ENCODE measurements at places on chromosomes 7 and 10.
A peak's percentile ranks its signal among the peaks of the same experiment; 100 is the strongest.

DNA sequence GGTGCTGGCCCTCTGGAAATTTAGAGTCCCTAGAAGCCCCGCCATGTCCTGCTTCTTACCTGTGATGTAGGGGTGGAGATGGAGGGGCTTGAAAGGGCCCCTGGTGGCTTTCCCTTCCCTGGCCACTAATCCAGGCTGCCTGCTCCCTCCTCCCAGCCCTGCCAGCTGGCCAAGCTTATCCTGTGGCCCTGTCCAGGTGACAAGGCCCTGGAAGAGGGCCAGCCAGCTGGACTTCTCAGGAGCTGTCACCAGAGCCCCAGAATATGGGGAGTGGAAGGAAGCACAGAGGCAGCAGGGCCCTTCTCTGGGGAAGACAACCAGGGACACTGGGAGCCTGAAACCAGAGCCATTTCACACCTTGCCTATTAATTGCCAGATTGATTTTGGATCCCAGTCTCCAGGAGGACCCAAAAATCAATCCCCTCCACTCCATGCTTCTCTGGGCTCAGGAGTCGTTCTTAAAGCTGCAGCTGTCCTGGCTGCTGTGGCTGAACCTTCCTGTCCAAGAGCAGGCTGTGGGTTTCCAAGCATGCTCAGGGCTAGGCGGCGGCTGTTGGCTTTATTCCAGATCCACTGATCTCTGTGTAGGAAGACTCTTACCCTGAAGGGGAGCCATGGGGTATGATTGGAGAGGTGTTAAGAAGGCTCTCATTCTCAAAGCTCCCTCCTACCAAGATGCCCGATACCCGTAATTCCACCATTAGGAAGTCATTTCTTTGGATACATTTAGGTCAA lies 52.6 kb upstream of the PCBD1 start:
- no peak for DNase-seq

DNA sequence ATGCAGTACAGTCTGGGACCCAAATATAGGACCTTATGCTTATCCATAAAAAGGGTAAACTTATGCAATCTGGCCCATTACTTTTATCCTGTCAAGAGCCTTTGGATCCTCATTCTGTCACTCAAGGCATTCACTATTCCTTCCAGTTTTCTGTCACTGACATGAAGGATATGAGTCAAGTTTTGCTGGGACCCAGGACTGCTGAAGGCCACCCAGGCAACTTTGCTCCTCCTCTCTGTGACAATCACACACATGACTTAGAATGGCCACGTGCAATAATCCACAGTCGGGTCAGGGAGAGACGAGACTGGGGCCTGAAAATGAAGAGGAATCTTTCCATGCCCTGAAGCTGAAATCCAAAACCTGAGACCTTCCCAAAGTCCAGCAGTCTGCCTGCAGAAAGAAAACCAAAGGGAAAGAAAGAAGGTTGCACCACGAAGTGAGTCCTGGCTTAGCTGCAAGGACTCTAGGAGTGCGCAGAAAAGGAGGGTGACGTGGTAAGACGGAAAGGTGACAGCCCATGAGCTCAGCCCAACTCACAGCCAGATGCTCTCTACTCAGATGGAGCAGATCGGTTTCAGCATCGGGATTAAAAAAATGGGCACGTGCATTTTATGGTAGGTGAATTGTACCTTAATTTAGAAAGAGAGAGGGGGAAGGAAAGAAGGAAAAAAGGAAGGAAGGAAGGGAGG lies 67.2 kb downstream of the VOPP1 start:
- no peak for DNase-seq

- DNase-seq = no peak
Observed at GRCh38 chr10:124657806-124658205, 86.4 kb downstream of the FAM53B start.

DNA sequence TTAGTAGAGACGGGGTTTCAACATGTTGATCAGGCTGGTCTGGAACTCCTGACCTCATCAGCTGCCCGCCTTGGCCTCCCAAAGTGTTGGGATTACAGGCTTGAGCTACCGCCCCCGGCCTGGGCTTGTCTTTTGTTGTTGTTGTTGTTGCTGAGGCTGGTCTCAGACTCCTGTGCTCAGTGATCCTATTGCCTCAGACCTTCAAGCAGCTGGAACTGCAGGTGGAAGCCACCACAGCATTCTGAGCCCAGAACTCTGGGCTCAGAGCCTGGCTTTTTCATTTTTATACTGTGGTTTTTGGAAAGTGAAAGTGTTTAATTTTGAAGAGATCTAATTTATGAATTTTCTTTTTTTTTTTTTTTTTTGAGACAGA lies 16.2 kb upstream of the DNAJB6 start:
- no peak for DNase-seq

DNA sequence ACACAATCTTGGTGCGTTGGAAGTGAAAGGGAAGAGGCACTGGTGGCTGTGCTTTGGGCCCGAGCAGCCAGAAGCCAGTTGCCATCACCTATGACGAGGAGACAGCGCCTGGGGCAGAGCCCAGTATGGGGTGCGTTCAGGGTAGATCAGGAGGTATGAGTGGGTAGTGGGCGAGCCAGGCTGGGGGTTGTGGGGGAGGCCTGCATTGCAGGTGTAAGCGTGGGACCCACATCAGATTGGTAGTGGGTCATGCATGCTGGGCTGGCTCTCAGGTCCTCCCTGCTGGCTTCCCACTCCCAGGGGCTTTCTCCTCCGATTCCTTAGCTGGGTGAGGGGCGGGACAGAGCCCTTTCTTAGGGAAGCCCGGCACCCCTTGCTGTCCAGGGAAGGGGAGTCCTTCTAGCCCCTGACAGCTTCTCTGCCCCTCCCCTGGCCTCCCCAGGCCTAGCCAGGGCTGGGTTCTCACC lies 445 bp upstream of the PVRIG start:
- DNase-seq = no peak

- DNase-seq = peak; percentile 55
Observed at GRCh38 chr10:45000752-45001380, at the start of gene ZNF22. ZNF22 (plus strand) TSS chr10:45000923; CDS start chr10:45003369, 2,446 bp downstream.

DNA sequence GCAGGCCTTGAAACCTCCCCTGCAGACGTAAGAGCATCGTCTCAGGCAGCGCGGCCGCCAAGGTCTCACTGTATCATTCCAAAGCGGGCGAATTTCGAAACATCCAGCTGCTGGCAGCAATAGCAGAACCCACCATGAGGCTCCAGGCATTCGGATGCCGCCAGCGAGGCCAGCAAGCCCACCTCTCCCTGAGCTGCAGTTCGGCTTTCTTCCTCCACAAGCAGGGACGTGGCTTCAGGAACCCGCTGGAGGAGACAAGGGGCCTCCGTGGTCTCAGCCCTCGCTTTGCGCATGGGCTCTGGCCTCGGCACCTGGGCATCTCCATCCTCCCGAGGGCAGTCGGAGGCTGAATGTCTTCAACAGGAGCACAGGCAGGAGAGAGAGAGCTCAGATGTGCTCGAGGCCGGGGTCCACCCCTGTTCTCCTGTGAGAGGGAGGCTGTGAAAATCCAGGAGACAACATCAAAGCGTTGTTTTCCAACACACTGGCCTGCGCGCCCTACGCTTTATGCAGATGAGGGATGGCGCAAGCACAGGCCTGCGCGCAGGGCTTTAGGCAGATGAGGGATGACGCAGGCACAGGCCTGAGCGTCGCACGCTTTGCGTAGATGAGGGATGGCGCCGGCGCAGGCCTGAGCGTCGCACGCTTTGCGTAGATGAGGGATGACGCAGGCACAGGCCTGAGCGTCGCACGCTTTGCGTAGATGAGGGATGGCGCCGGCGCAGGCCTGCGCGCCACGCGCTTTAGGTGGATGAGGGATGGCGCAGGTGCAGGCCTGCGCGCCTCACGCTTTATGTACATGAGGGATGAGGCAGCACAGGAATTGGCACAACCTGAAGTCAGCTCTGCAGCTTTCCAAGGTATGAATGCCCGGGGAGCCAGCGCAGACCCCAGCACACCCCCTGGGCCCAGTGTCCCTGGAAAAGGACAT lies 103.2 kb downstream of the WDR37 start:
- no peak for DNase-seq

DNA sequence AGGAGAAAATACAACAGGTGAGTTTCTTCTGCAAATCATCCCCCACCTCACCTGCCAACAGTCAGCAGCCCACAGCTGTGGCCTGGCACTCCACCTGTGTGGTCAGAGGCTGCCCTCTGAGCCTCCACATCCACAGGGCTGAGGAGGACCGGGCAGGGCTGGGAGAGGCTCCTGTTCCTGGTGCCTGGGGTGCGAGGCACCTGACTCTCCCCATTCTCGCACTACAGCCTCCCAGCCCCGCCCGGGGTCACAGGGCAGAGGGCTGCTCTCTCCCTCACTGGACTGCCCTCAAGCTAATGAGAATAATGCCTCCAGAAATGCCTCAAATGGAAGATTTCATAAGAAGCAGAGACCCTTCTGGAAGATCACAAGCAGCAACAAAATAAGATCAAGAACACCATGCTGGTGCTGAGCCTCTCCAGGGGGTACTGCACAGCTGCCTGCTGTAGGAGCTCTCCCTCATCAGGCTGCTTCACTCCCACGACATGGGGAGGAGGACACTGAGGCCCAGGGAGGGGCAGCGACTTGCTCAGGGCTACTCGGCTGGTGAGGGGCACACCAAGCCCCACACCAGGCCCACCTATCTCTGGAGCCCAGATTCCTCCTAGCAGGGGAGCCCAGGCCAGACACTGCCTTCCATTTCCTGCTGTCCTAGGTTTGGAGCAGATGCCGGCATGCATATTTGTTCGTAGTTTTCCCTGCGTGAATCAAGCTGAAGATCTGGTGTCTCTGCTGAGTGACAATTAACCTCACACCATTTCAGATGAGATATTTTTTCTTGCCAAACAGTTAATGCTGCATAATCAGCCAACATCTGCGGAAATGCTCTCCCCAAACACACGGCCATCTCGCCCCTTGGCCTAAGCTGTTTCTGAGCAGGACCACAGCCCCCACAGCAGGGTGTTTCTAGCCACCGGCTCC lies 76.5 kb downstream of the FAM53B start:
- DNase-seq = no peak

- DNase-seq = no peak
Observed at GRCh38 chr7:129513546-129513945, 11.2 kb downstream of the SMKR1 start.

- DNase-seq = no peak
Observed at GRCh38 chr7:43553999-43554398, 28.9 kb upstream of the STK17A start.

DNA sequence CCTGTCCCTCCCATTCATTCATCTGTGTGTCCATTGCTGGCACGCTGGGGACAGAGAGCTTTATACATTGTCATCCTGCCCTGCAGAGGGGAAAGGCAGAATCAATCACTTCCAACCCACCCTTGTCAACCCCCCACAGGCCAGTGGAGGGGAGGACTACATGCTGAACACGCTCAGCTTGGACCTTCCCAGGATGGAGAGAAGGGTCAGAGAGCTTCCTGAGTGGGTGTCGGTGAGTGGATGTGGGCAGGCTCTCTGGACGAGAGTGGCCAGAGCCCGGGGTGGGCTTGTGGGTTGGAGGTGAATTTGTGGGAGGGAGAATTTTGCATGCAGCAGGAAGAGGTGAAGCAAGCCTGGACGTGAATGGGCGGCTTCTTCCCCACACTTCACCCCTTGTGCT lies 93.9 kb downstream of the DNAJB6 start:
- DNase-seq = no peak

DNA sequence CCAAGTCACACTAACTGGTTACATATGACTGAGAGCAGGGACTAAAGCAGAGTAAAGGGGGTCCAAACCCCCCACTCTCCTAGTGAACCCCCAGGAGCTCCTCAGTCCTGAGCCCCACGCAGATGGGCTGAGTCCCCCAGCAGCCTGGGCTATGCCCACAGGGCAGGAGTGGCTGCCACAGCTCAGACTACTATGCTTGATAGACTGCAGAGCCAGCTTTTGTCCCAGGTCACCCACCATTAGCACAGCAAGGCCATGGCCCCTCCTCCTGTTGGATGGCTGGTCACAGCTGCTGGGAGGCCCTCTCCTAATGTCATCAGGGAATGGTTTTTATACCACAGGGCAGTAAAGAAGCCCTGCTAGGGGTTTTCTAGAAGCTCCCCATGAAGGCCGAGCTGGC lies 46.3 kb upstream of the FGFR2 start:
- no peak for DNase-seq

- DNase-seq = no peak
Observed at GRCh38 chr7:54833001-54833467, 74.0 kb upstream of the SEC61G start.

DNA sequence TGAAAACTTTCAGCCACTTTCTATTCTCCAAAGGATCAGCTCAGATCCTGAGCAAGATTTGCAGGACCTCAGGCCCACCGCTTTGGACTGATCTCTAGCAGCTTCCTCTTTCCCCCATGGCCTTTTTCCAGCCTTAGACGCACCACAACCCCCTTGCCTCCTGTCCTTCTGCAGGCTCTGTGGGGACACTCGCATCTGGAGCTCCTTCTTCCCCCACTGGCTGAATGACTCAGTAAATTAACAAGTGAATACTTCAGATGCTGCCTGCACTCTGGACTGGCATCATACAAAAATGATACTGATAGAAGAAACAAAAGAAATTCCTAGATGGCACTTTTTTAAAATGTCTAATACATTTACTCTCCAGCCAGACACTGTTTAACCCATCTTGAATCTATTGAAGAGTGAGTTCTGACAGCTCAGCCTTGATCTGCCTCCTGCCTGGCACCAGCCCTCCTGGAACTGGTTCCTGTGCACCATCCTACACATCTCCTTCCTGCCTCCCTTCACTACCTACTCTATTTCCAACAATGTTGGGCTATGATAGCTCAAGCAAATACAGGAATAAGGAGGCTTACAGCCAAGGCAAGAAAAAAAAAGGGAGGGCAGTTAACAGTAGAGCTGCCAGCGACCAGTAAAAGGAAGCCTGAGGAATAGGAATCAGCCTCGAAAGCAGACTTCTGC lies 3.3 kb downstream of the FRMPD2 start:
- no peak for DNase-seq

- DNase-seq = peak; percentile 30
Observed at GRCh38 chr7:81769891-81770727, at the start of gene HGF. HGF (minus strand) TSS chr7:81770047; CDS start chr7:81769971, 76 bp downstream.

DNA sequence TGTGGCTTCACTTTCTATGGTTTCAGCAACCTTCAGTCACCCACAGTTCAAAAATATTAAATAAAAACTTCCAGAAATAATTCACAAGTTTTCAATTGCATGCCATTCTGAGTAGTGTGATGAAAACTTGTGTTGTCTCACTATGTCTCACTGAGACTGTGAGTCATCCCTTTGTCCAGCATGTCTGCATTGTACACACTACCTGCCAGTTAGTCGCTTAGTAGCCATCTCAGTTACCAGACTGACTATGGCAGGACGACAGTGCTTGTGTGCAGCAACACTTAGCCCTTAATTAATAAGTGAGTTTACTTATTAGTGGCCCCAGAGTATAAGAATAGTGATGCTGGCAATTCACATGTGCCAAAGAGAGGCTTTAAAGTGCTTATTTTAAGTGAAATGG lies 22.5 kb downstream of the CCDC186 start:
- DNase-seq = peak; percentile 32

- peak; percentile 35 for DNase-seq
Observed at GRCh38 chr7:89238156-89238555, 442.6 kb upstream of the TEX47 start.

- DNase-seq = no peak
Observed at GRCh38 chr10:34811968-34812514, 3.1 kb downstream of the PARD3 start.

Measured in fibroblast of skin of left biceps (primary cell).